Mucosa of descending colon (tissue), 3 donors: ENCODE measurements at places on chromosomes 11 and 22. TPM values are rescaled to one million over a fixed set of nuclear protein-coding genes. Genes with fewer than 3 reads are reported as not detected.

CYP2R1 gene
- 15.5 TPM for total RNA-seq

NAALAD2 gene
- total RNA-seq = 0.92 TPM

ROBO3 gene
- 4.0 TPM for total RNA-seq

ADORA2A gene
- total RNA-seq = 2.1 TPM

CARD18 gene
- total RNA-seq = not detected

TMPRSS6 gene
- 0.29 TPM for total RNA-seq

GAS2 gene
- 2.0 TPM for total RNA-seq

RAB3IL1 gene
- total RNA-seq = 2.6 TPM

C11orf52 gene
- 7.7 TPM for total RNA-seq

SERPINH1 gene
- total RNA-seq = 87.0 TPM

MED17 gene
- 22.3 TPM for total RNA-seq

KRTAP5-1 gene
- total RNA-seq = not detected

OR8A1 gene
- total RNA-seq = not detected

EHF gene
- 125 TPM for total RNA-seq

TTC36 gene
- total RNA-seq = 0.63 TPM

OR51B2 gene
- total RNA-seq = not detected

TMPRSS5 gene
- total RNA-seq = 1.6 TPM

CLDN5 gene
- total RNA-seq = 34.7 TPM

SORL1 gene
- 195 TPM for total RNA-seq

VSTM5 gene
- total RNA-seq = 2.4 TPM

KRTAP5-11 gene
- total RNA-seq = not detected

GSTT2B gene
- 2.0 TPM for total RNA-seq
